Retinal pigment epithelial cell (primary cell): ENCODE measurements at places on chromosomes 2 and 18.

GRCh38 chr2:127231130-127231865, 11.2 kb upstream of the CYP27C1 start:
- no peak for DNase-seq

DNA sequence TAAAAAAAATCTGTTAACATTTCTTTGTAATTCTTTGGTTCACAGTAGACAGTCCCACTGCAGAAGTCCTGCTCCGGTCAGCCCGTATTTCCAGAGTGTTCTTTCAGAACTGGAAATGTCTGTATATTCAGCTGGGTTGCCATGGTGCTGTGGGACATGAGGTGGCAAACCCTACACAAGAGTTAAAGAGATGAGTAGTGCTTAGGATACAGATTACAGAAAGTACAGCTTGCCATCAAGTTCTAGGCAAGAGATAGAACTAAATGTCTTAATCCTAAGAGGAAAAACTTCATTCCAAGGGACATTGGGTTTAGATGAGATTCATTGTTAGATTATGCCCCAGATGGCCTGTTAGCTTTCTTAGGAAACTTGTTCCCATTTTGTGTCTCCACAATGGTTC, 60.1 kb downstream of the FMNL2 start:
- DNase-seq = no peak

DNA sequence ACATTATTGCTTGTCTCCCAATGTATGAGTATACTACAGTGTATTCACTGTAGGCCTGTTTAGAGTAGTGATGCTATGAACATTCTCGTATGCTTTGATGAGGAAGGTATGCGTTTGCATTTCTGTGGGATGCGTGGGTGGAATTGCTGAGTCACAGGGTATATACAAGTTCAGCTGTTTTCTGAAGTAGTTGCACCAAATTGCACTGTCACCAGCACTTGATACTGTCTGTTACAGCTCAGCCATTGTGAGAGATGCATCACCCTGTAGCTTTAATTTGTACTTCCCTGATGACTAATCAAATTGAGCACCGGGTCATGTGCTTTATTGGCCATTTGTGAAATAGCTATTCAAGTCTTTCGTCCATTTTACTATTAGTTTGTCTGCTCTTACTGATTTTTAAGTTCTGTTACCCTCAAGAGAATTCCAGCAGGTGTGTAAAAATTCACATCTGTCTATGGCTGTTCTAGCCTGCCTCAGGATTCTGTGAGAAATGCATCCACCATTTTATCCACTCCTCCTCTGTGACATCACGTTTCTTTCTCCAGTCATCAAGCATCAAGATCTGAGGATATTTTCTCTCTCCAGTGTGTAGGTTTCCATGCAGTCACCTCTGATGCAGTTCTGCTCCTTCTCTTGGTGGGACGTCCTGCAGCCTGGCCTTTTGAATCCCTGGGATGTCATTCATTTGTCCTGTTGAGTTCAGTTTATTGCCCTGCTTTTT, 72.5 kb downstream of the DGKD start:
- DNase-seq = peak; percentile 59

GRCh38 chr2:194301946-194302345, 1355.1 kb upstream of the SLC39A10 start:
- no peak for DNase-seq

GRCh38 chr2:5176764-5177163, 515.4 kb upstream of the SOX11 start:
- no peak for DNase-seq

DNA sequence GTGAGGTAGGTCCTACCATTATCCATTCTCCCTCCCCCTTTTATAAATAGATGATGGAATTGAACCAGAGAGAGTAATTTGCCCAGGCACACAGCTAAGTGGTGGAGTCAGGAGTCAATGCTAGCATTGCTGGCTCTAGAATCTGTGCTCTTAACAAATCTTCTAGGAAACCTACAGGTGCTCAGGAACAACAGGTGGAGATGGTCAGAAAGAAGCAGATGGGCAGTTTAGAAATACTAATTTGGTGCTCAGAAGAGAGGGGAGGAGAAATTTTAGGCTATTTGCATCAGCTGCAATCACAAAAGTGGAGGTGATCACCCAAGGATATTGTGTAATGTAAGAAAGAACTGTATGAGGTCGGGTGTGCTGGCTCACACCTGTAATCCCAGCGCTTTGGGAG, 219.4 kb upstream of the SMAD7 start:
- no peak for DNase-seq

- no peak for DNase-seq
These were observed 91.5 kb downstream of the FHOD3 start for GRCh38 chr18:36389027-36389426.

DNA sequence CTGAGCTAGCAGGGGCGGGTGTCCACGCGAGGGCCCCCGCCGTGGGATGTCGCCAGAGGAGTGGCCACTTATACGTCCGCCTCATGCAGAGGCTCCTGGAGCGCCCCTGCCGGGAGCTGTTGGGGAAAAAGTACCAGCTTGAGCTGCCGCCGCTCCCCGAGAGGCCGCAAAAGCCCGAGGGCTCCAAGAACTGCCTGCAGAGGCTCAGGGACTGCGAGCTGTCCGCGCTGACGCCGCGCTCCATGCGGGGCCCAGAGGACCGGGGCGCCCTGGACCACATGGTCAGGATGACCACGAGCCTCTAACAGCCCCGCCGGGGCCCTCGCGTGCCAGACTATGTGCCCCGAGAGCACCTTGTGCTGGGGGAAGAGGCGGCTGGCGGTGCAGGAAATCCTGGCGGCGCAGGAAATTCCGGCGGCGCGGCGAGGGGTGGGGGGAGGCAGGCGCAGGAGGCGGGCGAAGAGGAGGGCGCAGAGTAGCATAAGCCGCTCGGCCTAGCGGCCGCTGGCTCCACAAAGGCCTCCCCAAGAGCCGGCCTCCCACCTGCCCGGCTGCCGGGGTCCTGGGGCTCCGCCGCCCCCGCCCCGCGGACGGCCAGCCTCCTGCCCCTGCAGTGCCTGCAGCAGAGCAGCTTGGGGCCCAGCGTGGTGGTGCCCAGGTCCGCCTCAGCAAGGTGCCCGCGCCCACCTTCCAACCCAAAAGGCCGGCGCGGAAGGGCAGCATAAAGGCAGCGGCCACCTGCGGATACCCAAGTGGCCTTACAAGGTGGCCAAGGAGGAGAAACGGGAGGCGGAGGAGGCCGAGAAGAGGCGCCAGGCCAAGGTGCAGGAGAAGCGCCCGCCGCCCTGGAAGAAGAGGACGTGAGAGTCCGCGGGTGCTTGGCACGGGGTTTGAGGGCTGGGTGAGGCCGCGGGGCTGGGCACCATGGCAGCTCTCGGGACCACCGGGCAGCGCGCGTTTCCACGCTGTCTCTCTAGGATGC, 42.1 kb upstream of the TRIM43B start:
- DNase-seq = peak; percentile 39

DNA sequence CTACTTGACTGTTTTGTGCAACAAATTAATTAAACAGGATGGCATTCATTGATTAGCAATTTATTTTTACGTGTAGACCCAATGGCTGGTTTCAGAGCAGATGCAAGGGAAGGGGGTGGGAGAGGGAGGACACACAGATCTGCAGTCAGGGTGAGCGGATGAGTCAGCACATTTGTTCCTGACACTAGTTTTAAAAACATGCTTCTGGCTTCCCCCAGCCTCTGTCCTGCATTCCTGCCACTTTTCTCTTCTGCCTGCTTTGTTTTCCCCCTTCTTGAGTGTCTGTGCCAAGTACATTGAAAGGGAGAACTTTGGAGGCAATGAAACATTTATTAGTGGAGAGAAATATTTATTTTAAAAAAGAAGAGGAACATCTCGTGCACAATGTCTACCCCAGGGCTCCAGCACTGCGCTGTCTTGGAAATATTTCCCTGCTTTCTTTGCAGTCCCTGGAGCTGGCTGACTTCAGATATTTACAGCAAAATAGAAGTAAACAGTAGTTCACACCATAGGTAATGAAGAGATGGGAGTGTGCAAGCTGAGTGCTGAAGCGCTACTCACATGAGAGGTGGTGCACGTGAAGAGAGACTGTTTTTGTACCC, 52.2 kb downstream of the NRP2 start:
- no peak for DNase-seq

GRCh38 chr2:102296449-102296848, 14.9 kb upstream of the IL1RL1 start:
- DNase-seq = no peak

- peak; percentile 57 for DNase-seq
These were observed 64.9 kb downstream of the LPIN2 start for GRCh38 chr18:2948038-2948437.

DNA sequence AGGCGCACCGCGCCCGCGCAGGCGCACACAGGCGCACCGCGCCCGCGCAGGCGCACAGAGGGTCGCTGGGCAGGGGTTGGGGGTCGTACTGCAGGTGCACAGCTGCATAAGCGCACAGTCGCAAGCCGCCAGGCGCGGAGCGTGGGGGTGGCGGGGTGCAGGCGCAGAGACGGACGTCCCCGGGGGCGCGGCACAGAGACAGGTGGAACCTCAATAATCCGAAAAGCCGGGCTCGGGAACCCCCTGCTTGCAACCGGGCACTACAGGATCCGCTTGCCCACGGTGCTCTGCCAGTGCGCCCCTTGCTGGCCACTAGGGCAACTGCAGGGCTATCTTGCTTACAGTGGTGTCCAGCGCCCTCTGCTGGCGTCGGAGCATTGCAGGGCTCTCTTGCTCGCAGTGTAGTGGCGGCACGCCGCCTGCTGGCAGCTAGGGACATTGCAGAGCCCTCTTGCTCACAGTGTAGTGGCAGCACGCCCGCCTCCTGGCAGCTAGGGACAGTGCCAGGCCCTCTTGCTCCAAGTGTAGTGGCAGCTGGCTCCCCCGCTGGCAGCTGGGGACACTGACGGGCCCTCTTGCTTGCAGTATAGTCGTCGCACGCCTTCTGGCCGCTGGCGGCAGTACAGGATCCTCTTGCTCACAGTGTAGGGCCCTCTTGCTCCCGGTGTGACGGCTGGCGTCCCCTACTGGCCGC, 34.9 kb downstream of the FAM110C start:
- no peak for DNase-seq
